ENCODE measurements at places on chromosomes 2 and 18. TPM values are rescaled to one million over a fixed set of nuclear protein-coding genes. Genes with fewer than 3 reads are reported as not detected.

Gene HOXD11
- total RNA-seq = not detected

Gene CD8B2
- 0.10 TPM for total RNA-seq

Gene OSR1
- not detected for total RNA-seq

Gene GPR45
- total RNA-seq = not detected

- H3K4me3 ChIP-seq = no peak overlapping the region
- no peaks in the 10 kb centered on the region for H3K27me3 ChIP-seq
- peaks cover 63% of the 10 kb centered on the region for H3K4me1 ChIP-seq
- H3K27ac ChIP-seq = no peak overlapping the region
- DNase-seq = no peak
Measured at GRCh38 chr2:168182550-168183249, 64.7 kb downstream of the STK39 start.
